K562 (cell line): ENCODE measurements at places on chromosomes 3 and 15. TPM values are rescaled to one million over a fixed set of nuclear protein-coding genes. Genes with fewer than 3 reads are reported as not detected.

DNA sequence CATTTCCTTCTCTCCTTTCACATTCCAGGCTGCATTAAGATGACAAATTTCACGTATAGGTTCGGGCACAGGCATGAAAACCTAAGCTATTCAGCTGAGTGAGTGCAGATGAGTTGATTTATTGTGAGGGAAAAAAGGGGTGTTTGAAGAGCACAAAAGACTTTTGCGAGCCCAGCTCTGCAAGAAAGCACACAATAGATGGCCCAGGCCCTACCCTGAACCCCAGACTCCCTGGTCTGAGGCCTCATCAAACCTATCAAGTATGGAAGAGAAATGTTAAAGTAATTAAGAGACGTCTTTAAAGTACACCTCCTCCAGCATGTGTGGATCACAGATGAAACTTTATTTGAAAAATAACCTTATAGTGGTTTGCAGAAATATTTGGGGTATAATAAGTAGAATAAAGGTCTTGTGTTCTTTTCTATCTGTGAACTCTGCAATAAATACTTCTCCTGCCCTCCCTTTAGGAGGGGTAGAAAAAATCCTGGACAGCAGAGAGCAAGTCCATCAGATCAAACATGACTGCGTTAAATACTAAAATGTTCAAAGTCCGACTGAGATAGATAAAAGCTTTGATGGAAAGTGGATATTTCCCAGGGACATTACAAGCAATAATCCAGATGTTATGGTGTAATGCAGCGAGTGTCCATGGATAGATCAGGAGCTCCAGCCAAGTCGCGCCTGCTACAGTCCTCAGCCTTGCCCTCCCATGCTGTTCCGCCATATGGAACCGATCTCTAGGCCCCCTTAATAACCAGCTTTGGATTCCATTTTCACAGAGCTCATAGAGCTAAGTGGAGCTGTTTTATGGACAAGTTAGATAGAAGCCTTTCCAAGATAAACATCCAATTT, 121.5 kb downstream of the MCTP2 start:
- DNase-seq: no peak

DNA sequence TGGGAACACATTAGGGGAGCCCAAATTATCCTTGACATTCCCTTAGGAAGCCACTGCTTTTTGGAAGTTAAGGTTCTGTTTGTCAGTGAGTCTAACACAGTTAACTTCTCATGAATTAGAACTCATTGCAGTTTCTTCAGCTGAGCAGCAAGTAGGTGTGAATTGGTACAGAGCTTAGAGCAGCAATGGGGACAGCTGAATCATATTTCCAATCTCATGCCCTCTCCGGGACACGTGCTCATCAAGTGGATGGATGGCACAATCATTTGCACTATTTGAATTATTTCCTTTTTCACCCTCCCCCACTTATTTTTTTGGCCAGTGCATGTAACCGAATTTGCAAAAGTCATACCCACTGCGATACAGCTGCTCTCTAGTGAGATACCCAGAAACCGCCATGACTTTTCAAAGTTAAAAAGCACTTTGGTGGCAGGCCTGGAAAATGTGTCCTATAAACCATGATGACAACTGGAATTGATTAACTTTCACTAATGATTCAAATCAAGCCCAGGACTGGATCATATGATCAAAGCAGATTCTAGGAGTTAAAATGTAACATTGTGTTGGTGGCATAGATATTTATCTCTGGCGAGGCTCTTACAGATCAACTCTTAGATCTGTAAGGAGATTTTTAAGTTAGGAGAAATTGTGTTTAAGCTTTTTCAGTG, 76.4 kb downstream of the EBLN2 start:
- DNase-seq: no peak

DNA sequence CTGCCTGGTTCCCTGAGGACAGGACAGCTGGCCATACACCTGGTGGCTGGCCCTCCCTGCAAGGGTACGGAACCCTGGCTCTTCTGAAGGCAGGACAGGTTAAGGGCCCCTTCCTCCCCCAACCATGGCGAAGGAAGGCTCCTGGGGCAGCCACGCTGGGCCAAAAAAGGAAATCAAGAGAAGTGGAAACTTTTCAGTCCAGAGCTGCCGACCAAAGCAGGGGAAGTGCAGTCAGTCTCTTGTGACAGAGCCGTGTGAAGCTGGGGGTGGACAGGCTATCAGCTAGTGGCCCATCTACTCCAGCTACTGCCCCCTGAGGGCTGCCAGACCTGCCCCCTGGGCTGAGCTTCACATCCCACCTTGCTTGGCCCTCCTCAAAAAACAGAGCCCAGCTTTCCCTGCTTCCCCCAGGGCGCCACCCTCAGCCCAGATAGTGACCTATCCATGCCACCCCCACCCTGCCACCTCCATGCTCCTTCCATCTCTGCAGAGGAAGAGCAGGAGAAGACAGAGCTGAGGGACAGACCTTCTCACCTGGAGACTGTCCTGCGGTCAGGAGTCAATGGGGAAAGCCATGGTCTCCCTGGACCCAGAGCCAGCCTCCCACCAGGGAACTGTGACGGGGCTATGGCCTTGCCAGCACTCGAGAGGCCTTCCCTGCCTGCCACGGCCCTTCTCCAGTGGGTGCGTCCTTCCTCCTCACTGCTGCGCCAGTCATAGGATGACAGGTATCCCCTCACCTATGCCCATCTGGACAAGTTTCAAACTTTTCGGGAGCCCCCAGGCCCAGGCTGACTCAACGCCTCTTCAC, 4.6 kb downstream of the SEMA7A start:
- no peak for DNase-seq

DNA sequence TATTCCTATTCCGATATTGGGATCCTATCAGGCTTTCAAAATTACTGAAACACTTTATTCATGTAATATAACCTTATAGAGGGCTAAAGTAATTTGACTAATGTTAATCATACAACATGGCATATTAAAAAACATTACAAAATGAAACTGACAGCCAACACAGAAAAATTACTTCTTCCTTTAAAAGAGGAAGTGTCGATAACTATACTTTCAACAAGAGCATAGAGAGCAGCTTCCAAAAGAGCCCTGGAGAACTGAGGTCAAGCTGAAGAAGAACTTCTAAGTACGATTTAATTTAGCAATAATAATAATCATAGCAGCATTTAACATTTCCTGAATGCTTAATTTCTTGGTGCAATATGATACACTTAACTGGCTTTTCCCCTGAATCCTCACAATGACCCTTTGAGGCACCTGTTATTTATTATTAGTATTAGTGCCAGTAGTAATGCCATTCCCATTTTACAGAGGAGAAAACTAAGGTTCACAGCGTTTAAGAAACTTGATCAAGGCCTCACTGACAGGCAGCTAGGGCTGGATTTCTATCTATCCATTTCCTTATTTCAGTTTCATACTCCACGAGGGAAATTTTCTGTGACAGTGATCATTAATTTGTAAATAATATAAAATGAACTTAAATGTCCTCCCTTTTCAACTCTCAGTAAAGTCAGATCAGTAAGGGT, 181.6 kb downstream of the CFAP20DC start:
- DNase-seq: no peak

DNA sequence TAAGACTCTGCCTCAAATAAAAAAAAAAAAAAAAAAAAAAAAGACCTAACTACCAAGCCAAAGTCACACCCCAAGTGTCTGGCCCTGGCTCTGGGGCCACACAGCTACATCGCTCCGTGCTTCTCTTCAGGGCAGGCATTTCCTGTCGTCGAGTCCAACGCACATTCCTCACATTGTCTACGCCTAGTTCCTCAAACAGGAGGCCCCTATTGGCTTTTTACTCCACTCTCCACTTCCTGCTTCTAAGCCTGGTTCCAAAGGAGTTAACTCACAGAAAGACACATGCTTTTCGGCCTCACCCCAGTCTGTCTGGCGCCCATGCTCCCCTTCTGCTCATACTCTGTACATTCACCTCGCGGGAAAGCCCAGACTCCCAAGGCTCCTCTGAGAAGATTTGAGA, 28.8 kb downstream of the KNG1 start:
- DNase-seq: peak; percentile 41

GRCh38 chr15:52104532-52105004, 8.0 kb downstream of the BCL2L10 start:
- no peak for DNase-seq

The FBXO40 gene
- not detected in 2 replicates for total RNA-seq

DNA sequence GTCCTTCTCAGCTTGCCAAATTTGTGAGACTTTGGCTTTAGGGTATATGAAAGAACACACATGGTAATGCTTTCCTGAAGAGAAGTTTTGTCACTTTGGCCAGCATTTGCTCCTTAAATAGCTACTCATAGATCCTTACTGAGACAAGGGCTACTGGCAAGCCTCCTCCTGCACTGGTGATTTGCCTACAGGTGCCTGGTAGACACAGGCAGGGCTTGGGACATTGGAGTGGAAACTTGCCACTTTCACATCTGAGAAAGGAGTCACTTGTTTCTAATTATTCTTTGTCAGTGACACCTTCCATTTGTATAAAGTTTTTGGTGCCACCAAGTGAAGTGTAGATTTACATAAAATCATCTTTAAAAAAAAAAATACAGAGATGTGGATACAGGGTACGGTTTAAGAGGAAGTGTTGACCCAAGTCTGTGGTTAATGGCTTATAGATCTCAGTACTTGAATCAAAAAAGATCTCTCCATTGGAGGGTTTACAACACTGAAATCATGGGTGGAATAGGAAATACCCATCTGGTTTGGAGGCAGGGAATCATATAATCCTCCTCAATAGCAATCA, 132.8 kb upstream of the GADL1 start:
- DNase-seq: no peak

DNA sequence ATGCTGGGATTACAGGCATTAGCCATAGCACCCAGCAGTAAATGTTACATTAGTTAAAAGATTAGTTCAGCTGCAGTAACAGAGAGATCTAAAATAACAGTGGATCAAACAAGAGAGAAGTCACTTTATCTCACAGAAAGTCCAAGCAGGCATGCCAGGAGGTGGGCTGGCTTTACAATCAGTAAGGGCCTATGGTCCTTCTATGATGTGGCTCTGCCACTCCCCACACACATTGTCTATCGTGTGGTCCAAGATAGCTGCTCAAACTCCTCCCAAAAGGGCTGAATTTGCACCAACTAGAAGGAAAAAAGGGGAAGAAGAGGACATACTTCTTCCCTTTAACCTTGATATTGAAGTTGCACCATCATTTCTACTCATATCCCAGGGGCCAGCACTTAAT, 4.6 kb upstream of the RUVBL1 start:
- DNase-seq: no peak

GRCh38 chr3:29694783-29695182, 413.9 kb downstream of the RBMS3 start:
- DNase-seq: no peak

DNA sequence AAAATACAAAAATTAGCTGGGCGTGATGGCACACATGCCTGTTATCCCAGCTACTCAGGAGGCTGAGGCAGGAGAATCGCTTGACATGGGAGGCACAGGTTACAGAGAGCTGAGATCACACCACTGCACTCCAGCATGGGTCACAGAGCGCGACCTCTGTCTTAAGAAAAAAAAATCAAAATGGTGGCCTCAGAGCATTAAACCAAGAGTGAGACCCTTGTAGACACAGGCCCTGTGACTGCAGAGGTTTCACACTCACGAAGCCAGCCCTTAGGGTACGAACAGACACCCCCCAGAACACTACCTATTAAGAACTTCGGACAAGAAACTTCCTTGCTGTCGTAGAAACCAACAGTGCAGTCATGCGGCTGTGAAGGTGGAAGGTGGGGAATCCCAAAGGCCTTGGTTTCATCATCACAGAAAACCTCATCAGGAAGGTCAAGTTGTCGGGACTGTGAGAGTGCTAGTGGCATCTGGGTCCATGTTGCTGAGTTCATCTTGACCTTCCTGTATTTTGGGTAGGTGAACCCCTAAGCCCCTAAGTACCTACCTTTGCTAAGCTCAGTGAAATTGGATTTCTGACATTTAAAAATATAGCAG, 4.8 kb upstream of the PDE8A start:
- DNase-seq: no peak

GRCh38 chr3:190701096-190701532, 161.4 kb downstream of the GMNC start:
- no peak for DNase-seq

The UCN2 gene
- total RNA-seq: 0.11 TPM in 1 of 2 replicates, not detected in the other

The IL17RE gene
- total RNA-seq: 0.47 and 0.72 TPM in 2 replicates

- no peak for DNase-seq
Measured at GRCh38 chr3:23537101-23537551, 268.6 kb upstream of the UBE2E1 start.

GRCh38 chr15:28265334-28266019, 56.5 kb downstream of the HERC2 start:
- DNase-seq: no peak

- no peak for DNase-seq
Measured at GRCh38 chr15:43981576-43981975, 154.8 kb downstream of the WDR76 start.

- DNase-seq: no peak
Measured at GRCh38 chr15:68319997-68320396, 42.5 kb downstream of the FEM1B start.

DNA sequence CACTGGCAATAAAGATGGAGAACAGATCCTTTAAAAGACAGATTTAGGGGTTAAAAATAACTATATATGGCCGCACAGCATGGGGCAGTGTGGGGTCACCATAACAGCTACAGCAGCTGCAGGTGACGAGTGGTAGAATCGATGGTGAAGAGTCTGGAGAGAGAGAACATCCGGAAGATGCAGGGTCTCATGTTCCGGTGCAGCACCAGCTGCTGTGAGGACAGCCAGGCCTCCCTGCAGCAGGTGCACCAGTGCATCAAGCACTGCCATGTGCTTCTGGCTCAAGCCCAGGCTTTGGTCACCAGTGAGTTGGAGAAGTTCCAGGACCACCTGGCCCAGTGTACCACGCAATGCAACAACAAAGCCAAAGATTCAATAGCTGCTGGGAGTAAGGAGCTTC, 93.7 kb upstream of the IMPG2 start:
- no peak for DNase-seq

DNA sequence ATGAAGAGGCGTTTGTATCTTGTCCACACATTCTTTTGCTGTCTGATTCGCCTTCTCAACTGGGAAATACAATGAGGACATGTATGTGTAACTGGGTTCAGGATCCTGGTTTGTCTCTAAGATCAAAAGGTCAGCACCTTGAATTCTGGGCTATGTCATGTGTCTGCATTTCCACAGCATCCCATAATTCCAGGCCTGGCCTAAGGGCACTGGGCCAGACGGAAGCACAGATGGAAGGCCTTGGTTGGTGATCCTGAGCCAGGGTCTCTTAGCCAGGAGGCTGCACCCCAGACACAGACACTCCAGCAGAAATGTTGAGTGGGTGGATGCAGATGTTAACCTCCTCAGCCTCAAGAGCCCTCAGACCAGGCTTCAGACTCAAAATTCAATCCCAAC, 23.7 kb upstream of the HERC1 start:
- DNase-seq: no peak

DNA sequence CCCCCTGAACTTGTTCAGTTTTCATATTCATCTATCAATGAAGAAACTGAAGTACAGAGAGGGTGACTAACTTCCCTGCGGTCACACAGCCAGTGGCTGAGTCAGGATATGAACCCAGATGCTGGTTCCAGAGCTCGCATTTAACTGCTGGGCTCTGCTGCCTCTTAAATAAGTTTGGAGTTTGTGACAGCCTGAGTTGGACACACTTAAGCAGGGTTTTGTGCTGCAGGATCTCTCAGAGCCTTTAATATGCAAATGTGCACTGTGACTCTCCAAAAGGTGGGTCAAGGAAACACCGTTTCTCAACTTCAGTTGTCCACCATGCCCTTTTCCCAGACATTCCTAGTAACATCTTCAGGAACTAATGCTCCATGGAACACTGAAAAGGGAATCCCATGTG, 45.8 kb downstream of the EBLN2 start:
- DNase-seq: no peak

The LSAMP gene
- 0.09 TPM in 1 of 2 replicates, not detected in the other for total RNA-seq

GRCh38 chr3:76372497-76372896, 587.1 kb upstream of the ZNF717 start:
- no peak for DNase-seq

- DNase-seq: no peak
Measured at GRCh38 chr15:76576523-76577279, 240.1 kb downstream of the ISL2 start.
